Hematopoietic multipotent progenitor cell treated with erythropoietin and hydrocortisone succinate and interleukin-3 and kit ligand, for 15 days (in vitro differentiated cells): ENCODE measurements at places on chromosomes 5 and 9.

DNA sequence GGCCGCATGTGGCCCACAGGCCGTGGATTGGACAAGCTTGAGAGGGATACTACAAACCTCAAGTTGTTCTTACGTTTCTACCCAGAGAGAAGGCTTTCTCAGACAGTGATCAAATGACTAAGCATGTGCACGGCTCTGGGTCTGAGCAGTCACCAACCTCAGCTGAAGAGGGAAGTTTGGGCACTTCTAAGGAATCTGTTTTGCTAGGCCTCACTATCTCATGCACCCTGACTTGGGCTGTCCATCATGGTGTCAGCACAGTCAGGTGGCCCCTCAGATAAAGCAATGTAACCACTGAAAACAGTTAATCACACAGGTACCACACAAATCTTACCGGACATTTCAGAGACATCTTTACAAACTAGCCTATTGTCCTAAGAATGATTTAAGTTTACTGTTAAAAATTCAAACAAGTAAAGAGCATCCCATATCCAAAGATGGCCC, 24.6 kb downstream of the CSF2 start:
- DNase-seq, result no peak

DNA sequence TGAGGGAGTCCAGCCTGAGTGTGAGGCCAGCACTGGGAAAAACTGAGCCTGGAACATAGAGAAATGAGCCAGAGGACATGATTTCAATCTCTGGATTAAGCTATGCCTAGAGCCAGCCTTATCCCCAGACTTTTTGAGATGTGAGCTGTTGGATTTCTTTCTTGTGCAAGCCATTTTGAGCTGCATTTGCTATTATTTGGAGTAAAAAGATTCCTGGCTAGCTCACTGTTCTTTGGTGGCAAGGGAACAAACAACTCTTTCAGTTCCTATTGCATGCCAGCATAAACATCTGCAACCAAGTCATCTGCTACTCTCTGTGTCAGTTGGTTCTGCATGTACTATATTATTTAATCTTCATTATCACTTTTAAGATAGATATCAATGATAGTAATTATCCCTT, 70.1 kb upstream of the MAN2A1 start:
- DNase-seq, result no peak

DNA sequence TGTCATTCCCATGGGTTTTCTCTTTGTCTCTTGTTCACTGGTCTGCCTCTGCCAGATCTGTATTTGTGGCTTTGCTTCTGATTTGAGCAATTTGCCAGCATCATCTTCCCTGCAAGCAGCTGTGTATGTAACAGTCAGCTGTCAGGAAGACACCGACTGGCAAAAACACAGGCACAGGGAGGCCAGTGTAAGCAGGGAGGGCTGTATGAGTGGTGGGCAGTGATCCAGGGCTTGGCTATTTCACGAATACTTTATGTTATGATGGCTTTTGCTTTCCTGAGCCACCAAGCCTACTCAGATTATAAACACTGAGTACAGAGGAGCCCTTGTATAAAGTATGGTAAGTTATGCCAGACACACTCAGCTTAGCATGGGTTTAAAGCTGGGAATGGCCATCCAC, 11.6 kb downstream of the BNIP1 start:
- DNase-seq, result no peak

GRCh38 chr5:13188371-13188770, 756.1 kb downstream of the DNAH5 start:
- no peak for DNase-seq

- DNase-seq, result no peak
Observed at GRCh38 chr9:135300346-135301141, 179.0 kb upstream of the PPP1R26 start.

DNA sequence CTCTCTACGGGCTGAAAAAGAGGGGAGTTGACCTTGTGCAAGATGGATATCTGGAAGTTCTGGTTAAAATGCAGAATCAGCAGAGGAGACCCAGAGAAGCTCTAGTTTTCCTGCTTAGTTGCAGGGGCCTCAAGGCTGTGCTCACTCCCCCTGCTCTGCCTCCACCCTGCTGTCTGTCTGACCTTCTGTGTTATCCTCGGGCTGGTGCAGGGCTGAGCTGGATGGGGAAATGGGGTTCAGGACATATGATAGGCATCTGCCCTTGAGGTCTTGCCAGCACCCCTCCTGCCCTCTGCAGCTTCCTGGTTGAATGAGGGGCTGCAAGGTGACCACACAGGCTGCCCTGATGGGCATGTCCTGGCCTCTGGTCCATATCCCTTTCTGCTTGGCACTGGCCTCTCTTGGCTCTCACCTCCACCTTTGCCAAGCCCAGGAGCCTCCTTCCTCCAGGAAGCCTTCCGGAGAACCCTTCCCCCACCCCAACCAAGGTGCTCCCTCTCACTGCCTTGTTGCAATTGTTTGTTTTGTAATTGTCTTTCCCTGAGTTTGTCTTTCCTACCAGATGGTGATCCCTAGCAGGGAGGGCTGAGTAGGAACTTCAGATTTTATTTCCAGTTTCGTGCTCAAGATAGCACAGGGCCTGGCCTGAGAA, 1.3 kb downstream of the TMEM268 start:
- no peak for DNase-seq

DNA sequence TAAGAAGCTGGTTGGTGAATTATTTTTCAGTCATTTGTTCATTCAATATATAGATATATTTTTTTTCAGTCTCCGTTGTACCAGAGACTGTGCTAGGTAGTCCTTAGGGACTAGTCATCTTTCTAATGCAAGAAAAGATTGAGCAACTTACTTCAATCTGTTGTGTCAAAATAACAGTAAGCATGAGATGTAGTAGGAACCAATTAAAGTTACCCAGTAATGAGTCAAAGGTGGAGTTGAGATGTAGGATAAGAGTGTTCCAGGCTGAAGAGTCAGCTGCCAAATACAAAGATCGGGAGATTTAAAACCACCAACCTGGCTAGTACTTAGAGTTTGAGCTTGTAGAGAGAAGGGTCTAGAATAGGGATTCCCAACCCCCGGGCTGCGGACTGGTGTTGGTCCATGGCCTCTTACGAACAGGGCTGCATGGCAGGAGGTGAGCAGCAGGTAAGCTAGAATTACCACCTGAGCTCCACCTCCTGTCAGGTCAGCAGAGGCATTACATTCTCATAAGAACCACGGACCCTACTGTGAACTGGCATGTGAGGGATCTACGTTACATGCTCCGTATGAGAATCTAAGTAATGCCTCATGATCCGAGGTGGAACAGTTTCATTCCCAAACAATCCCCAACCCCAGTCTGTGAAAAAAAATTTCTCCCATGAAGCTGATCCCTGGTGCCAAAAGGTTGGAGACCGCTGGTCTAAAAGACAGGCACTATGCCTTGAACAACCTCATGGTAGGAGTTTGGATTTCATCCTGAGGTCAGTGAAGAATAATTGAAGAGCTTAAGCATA, 1241.5 kb upstream of the WWC1 start:
- DNase-seq, result no peak

DNA sequence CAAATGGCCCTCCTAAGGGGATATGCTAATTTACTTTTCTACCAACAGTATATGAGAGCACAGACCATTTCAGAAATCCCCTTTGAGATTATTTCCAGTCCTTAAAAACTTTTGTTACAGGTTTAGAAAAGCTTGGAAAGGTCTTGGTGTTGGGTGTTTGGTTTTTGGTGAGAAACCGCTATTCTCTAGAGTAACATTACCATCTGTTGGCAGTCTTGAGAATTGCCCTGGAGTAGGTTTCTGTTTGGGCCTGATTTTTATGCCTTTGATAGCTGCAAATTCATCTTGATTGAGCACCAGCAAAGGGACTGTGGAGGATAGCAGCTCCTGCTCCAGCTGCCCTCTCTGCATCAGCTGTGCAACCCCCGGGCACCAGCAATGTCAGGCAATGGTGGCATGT, 8.0 kb downstream of the NUDT2 start:
- peak; percentile 25 for DNase-seq

- no peak for DNase-seq
Observed at GRCh38 chr9:14317667-14318320, 3.9 kb upstream of the NFIB start.

GRCh38 chr5:3343211-3343610, 252.4 kb upstream of the IRX1 start:
- DNase-seq, result no peak

- no peak for DNase-seq
Observed at GRCh38 chr9:74066128-74066527, 431.0 kb upstream of the RORB start.

- no peak for DNase-seq
Observed at GRCh38 chr5:150540615-150541396, 32.9 kb downstream of the NDST1 start.

DNA sequence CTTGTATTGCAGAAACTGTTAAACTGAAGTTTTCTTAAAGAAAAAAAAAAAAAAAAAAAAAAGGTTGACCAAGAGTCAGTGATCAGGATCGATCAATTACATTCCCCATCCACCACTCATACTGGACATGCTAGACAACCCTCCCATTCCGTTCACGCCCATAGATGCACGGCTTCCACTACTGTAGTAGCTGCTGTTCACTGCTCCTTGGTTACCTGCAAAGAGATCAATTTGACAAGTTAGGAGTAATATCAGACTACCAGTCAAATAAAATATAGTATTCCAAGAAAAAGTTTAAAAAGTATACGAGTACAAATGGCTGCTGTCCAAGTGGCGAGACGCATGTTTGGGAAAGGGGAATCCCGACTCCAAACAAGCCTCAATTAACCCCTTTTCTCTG, 8.7 kb downstream of the HNRNPH1 start:
- no peak for DNase-seq
